ENCODE measurements at places on chromosomes 16 and 17.
A peak's percentile ranks its signal among the peaks of the same experiment; 100 is the strongest.

DNA sequence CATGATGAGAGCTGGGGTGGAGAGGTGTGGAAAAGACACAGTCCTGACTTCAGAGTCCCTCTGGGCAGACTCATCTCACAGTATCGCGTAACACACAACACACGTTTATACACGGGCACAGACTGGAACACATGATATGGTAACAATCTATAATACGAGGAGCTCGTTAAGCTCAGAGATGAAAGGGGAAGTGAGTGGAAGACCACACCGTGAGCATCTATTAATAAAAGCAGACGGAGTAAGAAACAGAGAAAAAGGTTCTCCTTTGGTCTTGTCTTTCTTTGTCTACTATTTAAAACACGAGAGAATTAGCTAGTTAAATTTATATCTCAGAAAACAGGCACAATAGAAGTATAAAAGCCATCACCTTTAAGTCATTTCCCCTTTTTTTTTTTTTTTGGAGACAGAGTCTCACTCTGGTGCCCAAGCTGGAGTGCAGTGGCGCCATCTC is 13.5 kb downstream of the ANKRD11 start:
- no peak for DNase-seq

DNA sequence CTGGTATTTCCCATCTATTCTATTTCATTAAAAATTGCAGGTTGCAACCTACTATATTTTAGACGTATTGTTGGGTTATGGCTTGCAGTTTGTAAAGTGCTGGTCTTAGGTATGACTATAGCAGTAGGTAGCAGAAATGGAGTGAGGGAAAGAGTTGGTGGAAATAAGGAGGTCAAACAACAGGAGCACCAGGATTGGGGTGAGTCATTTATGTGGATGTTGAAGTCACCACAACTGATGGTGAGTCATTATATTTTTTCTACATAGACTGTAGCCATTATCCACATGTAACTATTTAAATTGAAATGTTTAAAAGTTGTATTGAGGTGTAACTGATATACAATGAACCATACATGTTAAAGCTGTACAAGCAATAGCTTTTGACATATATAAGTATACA is 25.0 kb upstream of the HS3ST3A1 start:
- DNase-seq: peak; percentile 59

DNA sequence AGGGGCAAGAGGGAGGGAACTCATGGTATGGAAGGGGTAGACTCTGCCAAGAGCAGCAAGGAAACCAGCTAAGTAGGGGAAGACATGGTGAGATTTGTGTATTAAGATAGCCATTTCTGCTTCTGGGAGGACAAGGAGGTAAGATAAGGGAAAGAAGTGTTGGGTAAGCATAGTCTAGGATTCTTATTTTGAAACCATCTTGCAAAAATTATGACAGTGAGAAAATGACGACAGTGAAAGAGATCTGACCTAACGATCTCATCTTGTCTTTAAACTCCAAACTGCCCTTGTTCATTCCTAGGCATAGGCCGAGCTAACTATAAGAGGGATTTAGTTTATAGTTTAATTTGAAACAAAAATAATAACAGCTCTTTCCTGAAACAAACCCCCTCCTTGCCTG is 5.6 kb upstream of the RBL2 start:
- DNase-seq: no peak

- DNase-seq: no peak
Measured at GRCh38 chr17:66040402-66040801, 151.5 kb downstream of the CEP112 start.

- no peak for DNase-seq
Measured at GRCh38 chr16:62805221-62805857, 769.1 kb upstream of the CDH8 start.

GRCh38 chr17:79203016-79203415 is 128.4 kb downstream of the ENGASE start:
- no peak for DNase-seq

DNA sequence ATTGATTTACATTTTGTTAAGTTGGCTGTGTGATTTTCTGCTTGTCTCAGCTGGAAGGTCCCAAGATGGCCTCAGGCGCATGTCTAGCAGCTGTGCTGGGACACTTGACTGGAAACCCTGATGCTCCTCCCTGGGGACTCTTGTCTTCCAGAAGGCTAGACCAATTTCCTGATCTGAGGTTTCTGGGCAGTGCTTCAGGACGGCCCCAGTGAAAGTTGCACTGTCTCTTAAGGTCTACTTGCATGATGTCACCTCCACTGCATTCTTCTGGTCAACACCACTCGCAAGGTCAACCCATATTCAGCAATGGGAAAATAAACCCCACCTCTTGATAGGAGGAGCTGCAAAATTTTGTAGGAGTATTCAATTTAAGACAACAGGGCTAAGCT is 116.0 kb downstream of the SALL1 start:
- no peak for DNase-seq

DNA sequence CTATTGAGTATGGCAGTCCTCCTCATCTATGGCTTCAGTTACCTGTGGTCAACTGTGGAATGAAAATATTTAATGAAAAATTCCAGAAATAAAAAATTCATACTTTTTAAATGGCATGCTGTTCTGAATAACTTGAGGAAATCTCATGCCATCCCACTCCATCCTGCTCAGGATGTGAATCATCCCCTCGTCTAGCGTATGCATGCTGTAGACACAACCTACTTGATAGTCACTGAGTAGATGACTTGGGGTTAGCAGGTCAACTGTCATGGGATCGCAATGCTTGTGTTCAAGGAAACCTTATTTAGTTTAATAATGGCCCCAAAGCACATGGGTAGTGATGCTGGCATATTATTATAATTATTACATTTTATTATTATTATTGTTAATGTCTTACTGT is 4.8 kb upstream of the VAC14 start:
- DNase-seq: peak; percentile 59

DNA sequence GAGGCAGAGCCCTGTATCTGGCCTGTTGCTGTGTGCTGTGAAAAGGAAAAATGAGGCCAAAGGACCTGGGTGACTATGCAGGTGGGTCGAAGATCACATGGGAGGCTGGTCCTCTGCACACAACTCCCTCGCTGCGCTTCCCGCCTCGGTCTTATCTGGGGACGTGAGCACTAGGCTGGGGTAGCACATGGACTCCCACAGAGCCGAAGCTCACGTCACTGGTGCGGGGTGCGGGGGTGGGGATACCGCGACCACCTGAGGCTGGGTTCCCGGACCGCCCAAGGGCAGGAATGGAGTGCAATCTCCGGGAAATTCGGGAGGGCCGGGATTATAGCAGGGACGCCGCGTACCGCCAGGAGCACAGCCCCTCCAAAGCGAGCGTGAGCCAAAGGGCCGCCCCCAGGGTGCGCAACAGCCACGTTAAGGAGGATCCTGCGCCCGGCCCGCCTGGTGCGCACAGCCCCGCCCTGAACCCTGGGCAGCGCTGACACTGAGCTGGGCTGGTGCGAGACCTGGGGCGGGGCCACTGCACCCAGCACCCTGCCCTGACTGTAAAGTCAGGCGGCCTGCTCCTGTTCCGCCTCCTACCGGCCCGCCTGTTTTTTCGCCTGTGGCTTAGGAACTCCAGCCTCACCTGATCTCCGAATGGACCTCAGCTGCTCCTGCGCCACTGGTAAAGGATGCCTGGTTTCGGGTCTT is 4.8 kb downstream of the MT1A start:
- DNase-seq: no peak

GRCh38 chr17:18258356-18259038 is at the start of gene FLII:
Gene FLII, minus strand, starts transcription at chr17:18258738. Its CDS starts 48 bp downstream, at chr17:18258690.
- no peak for DNase-seq

GRCh38 chr17:69042308-69042707 is 18.4 kb downstream of the ABCA9 start:
- no peak for DNase-seq

- peak; percentile 88 for DNase-seq
Measured at GRCh38 chr16:27867122-27868110, 196.1 kb downstream of the GSG1L start.

- no peak for DNase-seq
Measured at GRCh38 chr16:67013233-67013822, 15.6 kb upstream of the CBFB start.

DNA sequence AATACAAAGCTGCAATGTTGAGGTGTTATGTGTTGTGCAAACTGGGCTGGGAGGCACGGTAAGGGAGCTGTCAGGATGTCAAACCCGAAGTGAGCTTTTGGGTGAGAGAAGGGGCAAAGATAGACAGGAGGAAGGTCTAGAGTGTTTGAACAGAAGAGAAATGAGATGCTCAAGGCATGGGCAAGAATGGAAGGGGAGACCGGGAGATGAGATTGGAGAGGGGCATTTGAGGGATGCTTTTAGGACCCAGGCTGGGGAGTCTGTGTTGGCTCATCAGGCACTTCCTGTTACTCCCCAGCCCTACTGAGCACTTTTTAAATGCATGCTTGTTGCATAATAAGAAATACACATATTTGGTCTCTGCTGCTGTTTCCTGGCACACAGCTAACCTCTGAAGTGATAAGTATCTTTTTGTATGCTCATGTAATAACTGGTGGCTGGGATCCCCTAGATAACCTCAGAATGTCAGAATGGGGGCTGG is 13.7 kb downstream of the UNC45B start:
- no peak for DNase-seq

GRCh38 chr17:27553019-27553511 is 77.9 kb upstream of the LGALS9 start:
- no peak for DNase-seq

DNA sequence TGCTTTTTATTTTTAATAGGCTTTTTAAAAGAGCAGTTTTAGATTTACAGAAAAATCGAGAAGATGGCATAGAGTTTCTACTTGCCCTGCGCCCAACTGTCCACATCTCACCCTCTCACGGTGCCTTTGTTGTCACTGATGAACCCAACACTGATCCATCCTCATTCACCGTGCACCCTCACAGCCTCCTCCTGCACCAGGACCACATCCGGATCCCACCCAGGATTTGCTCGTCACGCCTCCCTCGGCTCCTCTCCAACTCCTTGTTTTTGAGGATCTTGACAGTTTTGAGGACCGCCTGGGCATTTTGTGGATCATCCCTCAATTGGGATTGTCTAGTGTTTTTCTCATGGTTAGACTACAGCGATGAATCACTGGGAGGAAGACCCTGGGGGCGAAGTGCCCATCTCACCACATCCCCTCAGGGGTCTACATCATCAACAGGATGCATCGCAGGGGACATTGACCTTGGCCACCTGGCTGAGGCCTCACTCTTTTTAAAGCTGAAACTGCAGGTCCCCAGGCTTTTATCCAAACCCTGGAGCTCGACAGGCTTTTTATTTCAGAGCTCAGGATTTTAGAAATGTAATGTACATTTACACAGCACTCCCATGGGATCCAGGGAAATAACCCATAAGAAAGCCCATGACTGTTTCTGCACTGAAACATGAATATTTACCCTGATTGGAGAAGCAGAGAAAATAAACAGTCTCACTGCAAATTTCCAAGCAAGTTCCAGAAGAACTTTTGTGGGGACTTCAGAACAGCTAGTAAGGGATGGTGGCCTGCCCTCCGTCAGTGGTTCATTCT is 71.8 kb upstream of the ZNF469 start:
- DNase-seq: no peak

DNA sequence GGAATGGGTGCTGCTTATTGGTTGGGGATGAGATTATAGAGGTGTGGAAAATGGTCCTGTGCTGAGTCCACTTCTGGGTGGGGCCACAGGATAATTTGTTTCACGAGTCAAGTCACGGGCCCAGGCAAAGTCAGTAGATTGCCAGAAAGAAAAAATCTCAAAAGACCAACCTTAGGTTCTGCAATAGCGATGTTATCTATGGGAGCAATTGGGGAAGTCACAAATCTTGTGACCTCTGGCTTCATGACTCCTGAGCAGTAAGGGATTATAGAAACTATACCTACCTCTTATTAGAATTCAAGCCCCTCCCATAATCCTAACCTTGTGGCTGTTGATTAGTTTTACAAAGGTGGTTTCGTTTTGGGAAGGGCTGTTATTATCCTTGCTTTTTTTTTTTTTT is 31.4 kb downstream of the WWP2 start:
- DNase-seq: no peak

DNA sequence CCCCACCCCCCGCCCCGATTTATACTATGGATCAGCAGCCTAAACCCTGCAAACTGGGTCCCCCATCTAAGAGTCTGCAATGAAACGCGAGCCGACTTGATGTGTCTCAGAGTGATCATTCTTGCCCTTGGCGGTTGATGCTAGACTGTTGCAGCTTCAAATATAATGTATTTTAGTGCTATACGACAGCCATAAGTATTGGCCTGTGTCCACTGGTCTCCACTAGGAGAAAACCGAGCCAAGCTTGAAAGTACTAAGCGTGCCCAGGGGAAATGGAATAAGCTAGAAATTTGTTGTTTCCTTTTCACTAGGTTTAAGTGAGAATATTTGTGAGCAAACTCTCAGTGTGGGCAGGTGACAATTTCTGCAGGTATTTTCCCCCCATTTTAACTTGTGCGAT is 711.2 kb downstream of the MAF start:
- no peak for DNase-seq

DNA sequence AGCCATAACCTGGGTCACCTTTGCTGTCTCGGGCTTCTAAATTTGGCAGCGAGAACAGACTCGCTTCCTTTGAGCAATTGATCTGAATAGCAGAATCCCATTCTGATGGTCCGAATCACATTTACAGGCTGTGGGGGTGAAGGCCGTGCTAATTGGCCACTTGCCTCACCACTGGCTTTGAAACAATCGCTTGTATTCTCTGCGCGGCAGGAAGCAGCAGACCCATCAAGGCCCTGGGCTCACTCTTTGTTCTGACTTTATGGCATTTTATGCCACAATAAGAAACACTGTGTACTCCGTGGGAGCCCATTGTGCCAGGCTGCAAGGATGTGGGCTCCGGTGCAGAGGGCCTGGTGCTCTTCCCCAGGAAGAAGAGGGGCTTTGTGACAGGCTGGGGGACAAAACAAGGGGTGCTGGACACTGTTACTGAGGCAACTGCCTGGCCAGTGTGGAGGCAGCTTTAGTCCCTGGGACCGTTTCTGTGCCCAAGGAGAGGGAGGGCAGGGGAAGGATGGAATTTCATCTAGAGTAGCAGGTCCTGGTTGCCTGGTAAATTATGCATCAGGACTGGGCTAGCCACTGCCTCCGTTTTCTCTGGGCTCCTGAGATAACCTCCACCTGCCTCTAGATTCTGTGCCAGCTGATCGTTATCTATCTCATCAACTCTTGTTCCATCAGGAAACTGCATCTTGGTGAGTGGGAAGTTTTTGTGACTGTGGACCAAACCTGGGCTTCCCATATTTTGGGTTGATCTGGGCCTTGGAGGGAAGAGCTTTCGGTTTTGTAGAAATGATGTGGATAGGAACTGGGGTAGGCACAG is 78.5 kb downstream of the MRC2 start:
- DNase-seq: no peak

GRCh38 chr17:81466564-81467472 is 45.8 kb downstream of the ACTG1 start:
- DNase-seq: no peak

- DNase-seq: no peak
Measured at GRCh38 chr17:55785181-55785580, 34.3 kb downstream of the PCTP start.

DNA sequence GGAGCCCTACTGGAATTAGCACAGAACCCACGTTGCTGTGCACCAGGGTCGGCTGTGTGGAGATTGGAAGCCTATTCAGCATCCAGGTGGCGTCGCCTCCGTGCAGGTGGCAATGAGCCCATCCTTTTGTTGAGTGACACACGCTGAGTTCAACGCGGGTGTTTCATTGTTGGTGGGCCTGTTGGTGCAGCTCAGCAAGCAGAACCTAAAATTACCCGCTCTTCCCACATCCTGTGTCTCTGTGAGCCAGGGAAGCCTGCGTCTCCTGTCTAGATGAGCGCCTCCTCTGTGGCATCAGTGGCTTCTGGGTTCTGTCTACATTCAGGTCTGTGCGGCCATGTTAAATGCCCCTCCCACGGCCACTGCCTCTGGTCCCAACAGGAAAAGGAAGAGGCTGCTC is 14.5 kb downstream of the CD2BP2 start:
- DNase-seq: no peak
